ENCODE measurements at places on chromosomes 7 and 10. TPM values are rescaled to one million over a fixed set of nuclear protein-coding genes. Genes with fewer than 3 reads are reported as not detected.

Gene OLAH
- total RNA-seq, result not detected

Gene MMP21
- not detected for total RNA-seq

Gene UNC5B
- total RNA-seq, result not detected

Gene FGFBP3
- 2.7 TPM for total RNA-seq

Gene ABCB4
- total RNA-seq, result 1.2 TPM

Gene HOXA7
- total RNA-seq, result 1.2 TPM

Gene OR2A12
- total RNA-seq, result not detected

Gene PNLIPRP3
- total RNA-seq, result not detected

Gene KLLN
- total RNA-seq, result 5.5 TPM

Gene HYAL4
- not detected for total RNA-seq

- DNase-seq, result peak; percentile 33
These were observed 21.1 kb downstream of the PLAU start for GRCh38 chr10:73931767-73932619.

GRCh38 chr10:23432639-23433038 lies 6.2 kb upstream of the OTUD1 start:
- no peak for DNase-seq

GRCh38 chr7:121401896-121402295 lies 5.8 kb upstream of the FAM3C start:
- no peak for DNase-seq

- DNase-seq, result no peak
These were observed 47.0 kb downstream of the SPAM1 start for GRCh38 chr7:123972045-123972444.

GRCh38 chr10:113612154-113612553 lies 51.7 kb downstream of the NRAP start:
- no peak for DNase-seq

DNA sequence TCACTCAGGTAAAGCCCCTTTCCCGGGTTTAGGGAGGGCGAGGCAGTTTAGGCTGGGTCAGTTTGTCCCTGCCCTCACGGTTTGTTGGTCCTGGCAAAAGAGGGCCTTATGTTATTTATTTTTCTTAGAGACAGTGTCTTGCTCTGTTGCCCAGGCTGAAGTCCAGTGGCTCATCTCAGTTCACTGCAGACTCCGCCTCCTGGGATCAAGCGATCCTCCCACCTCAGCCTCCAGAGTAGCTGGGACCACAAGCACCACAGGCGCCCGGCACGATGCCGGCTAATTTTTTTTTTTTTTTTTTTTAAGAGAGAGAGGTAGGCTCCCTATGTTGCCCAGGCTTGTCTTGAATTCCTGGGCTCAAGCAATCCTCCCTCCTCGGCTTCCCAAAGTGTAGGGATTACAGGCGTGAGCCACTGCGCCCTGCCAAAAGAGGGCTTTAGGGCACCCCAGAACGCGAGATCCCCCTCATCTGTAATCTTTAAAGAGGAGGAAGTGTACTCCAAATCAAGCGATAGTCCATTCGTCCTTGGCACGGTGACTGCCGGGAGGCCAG lies 626 bp upstream of the BMS1 start:
- no peak for DNase-seq

GRCh38 chr10:96468845-96469244 lies 44.9 kb downstream of the TLL2 start:
- DNase-seq, result no peak

- peak; percentile 21 for DNase-seq
These were observed 71.5 kb upstream of the ADO start for GRCh38 chr10:62732841-62733653.

- no peak for DNase-seq
These were observed 61.9 kb upstream of the SAMD8 start for GRCh38 chr10:75049316-75050148.

- DNase-seq, result no peak
These were observed 140.8 kb downstream of the ADAM12 start for GRCh38 chr10:126247446-126247975.

DNA sequence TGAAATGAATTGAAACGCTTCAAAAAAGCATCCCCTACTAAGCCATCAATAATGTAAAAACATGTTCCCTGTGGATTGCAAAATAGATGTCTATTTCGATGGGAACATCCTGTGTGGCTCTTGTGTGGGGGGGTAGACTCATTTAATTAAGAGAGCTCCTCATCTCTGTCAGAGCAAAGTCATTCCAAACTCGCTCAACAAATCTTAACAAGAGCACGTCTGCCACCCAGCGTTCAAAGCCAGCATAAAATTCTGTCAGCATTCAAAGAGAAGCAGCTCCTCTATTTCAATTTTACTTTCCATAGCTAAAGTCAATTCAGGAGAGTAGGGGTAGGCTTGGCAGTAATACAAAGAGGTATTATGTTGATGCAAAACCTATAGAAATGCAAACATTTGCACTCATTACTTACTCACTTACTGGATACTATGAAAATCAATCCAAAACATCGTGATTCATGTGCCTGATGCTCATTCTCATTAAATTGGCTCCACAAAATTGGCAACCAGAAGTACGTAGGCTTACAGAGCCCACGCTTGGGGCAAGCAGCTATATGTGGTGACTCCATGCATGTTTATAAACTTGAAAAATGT lies 114.9 kb downstream of the IPMK start:
- peak; percentile 44 for DNase-seq

DNA sequence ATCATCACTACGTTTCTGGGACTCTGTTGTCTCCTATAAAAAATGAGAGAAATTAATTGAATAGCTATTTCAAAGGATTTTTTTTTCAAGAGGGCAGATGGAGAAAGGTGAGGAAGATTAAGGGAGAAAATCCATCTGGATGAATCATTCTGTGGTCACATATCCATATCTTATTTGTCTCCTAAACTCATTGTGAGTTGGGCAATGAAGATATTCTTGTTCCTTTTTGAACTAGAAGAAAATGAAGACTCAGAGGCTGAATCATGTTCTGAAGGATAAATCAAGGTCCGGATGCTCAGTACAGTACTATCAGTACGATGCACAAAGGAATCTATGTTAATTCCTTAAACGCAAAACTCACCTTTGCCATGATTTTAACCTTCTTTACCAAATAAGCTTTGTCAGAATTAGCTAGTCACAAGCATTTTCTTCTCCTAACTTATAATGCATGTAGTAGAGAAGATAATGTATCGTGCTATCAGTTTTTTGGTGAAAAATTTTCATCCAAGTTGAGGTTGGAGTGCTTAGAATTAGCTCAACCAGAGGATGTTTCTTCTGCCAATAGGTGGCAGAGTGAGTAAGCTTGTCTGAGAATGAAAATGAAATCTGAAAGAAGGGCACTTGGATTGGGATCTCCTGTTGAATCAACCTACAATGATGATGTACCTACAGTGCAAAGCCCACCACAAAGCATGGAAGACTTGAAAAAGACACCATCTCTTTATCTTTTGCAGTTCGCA lies 446.9 kb downstream of the KIF20B start:
- DNase-seq, result peak; percentile 5

DNA sequence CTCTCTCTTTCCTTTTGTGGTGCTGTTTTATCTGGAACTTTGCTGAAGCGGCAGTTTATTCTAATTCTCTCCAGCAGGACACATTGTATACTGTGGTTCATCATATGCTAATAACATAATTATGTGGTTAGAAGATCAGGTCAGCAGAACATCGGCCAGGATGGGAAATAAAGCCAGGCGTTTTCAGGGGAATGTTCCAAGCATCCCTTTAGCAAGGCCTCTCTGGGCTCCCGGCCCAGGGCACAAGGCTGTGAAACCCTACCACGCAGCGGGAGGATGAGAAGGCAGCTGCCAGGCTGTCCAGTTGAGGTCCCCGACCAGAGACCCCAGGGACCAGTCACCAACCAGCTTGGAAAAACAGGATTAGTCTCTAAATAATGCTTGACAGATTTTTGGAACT lies 112.2 kb upstream of the GALNT17 start:
- no peak for DNase-seq

- no peak for DNase-seq
These were observed 53.1 kb downstream of the CPED1 start for GRCh38 chr7:121041516-121042148.

GRCh38 chr10:87550741-87551140 lies 46.0 kb downstream of the MINPP1 start:
- DNase-seq, result no peak

DNA sequence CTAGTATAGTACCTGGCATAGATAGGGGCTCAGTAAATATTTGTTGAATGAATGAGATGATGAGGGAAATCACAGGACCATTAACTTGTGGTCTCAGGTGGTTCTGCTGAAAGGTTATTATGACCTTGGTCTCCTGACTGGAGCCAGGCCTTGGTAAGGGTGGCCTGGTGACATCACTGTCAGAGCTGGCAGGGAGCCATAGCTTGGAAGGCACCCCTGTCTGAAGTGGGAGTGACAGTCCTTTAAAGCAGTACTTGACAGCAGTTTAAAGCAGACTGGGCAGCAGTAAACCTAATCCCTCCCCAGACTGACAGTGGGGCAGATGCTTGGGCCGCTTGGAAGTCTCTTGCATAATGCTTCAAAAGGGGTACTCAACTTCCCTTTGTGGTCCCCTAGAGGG lies 13.4 kb downstream of the DPCD start:
- DNase-seq, result no peak

- DNase-seq, result no peak
These were observed 304.2 kb upstream of the BMPER start for GRCh38 chr7:33601101-33601500.

GRCh38 chr10:50596456-50596855 lies 27.3 kb downstream of the SGMS1 start:
- DNase-seq, result no peak

DNA sequence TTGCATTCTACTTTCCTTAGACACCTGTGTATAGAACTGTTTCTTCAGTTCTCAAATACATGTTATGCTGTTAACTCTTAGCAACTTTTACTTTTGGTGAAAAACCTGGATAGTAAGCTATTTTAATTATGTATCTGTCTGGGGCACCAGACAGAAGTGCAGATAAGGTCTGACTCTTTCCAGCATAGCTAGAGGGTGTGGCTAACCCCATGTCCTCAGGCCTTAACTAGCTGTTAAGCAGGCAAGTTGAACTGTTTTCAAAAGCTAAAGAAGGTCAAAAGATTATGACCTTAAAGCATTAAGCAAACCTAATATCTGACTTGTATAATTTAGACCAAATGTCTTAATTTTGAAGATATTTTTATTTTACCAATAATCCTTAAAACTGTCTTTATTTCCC lies 45.1 kb upstream of the INHBA start:
- DNase-seq, result no peak

- no peak for DNase-seq
These were observed 44.4 kb upstream of the TOMM7 start for GRCh38 chr7:22867003-22867402.

GRCh38 chr7:27173956-27174873 lies at the start of gene HOXA10:
Gene HOXA10 (minus strand): TSS chr7:27174320. CDS start chr7:27174306, 14 bp downstream.
- no peak for DNase-seq

- DNase-seq, result no peak
These were observed 7.9 kb downstream of the KNDC1 start for GRCh38 chr10:133167693-133168616.

DNA sequence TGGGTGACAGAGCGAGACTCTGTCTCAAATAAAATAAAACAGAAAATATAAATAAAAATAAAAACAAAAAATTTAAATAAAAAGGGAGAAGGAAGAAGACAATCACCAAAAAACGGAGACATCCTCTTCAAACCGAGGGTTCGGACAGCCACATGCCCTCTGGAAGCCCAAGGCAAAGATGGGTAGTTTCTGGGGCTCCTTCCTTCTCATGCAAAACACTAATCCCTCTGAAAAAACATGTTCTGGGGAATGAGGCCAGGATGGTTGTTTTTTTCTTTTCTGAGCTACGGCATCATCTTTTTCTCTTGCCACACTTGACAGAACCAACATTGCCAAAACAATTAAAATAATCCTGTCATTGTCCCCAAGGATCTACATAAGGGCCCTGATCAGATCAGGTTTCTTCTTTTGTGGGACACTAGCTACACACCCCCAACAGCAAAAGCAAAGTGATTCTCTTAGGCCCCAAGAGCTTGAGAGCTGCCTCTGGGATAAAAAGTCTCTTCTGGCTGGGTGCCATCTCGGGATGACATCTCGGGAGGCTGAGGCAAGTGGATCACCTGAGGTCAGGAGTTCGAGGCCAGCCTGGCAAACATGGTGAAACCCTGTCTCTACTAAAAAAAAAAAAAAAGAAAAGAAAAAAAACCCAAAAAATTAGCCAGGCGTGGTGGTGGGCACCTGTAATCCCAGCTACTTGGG lies 14.2 kb upstream of the POR start:
- no peak for DNase-seq

DNA sequence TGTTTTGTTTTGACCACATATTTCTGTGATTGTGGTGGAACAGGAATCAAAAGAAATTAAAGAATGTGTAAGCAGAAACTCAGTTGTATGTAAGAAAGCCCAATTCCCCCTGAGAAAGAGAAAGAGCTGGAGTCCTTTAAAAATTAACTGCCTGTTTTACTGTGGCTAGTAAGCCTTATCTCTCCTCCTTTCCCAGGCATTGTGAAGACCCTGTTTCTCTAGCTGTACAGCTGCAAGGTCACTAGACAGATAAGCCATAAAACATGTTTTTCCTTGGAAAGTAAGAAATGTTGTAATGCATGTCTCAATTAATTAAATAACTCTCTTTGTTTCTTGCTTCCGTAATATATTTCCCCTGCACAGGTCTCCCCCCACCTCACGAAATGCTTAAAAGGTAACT lies 53.5 kb downstream of the OR13A1 start:
- no peak for DNase-seq

DNA sequence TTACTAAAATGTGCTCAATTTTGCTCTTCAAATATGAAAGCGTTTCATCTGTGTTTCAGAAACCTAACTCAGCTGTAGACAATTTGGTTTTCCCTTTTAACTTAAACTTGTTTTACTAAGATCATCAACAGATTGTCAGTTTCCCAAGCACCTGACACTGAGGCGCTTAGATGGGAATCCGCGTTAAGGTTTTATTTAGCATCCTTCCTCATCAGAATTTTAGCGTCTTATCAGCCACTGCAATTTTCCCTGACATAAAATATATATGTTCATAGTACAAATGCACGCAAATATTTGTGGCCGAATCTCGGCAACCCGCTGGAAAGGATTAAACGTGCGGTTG lies 1.2 kb downstream of the SGCE start:
- no peak for DNase-seq

GRCh38 chr10:112168733-112169132 lies 14.8 kb downstream of the GPAM start:
- no peak for DNase-seq

GRCh38 chr7:121271916-121272315 lies 56.9 kb upstream of the WNT16 start:
- DNase-seq, result no peak

All from OCI-LY7 (cell line).